ENCODE measurements at places on chromosomes 5 and 9. TPM values are rescaled to one million over a fixed set of nuclear protein-coding genes. Genes with fewer than 3 reads are reported as not detected.

The FAM221B gene
- total RNA-seq: not detected

The CDKN2A gene
- total RNA-seq: 1.9 TPM

The LCN12 gene
- total RNA-seq: not detected

The PBX3 gene
- 22.5 TPM for total RNA-seq

The SLCO6A1 gene
- not detected for total RNA-seq

The IL13 gene
- total RNA-seq: not detected

The FOXD4L3 gene
- total RNA-seq: not detected

The NDST1 gene
- total RNA-seq: 118 TPM

The HAPLN1 gene
- 0.62 TPM for total RNA-seq

The PAPPA gene
- total RNA-seq: 0.64 TPM

The BTNL8 gene
- total RNA-seq: 0.44 TPM

The TRPM6 gene
- 0.15 TPM for total RNA-seq

The PCDHGB3 gene
- 7.9 TPM for total RNA-seq

The POLR3G gene
- 5.6 TPM for total RNA-seq

The ATG12 gene
- 29.7 TPM for total RNA-seq

The SPATA31C2 gene
- total RNA-seq: not detected

The SYK gene
- 17.9 TPM for total RNA-seq

The ZDHHC11B gene
- total RNA-seq: 5.6 TPM

The MYMK gene
- not detected for total RNA-seq

The C9orf152 gene
- total RNA-seq: 5.8 TPM

The GABRA6 gene
- not detected for total RNA-seq

The EIF4E1B gene
- total RNA-seq: not detected

The GLDC gene
- 0.42 TPM for total RNA-seq

The COL15A1 gene
- 9.6 TPM for total RNA-seq

The CYSRT1 gene
- 40.2 TPM for total RNA-seq

The FGFR4 gene
- total RNA-seq: 8.0 TPM

The KIAA1958 gene
- 5.7 TPM for total RNA-seq

The ORM2 gene
- not detected for total RNA-seq

The TRPM3 gene
- total RNA-seq: not detected

The HTR1A gene
- not detected for total RNA-seq

The ZNF608 gene
- total RNA-seq: 3.8 TPM

The ATP10B gene
- total RNA-seq: 25.3 TPM

The CNTFR gene
- 3.9 TPM for total RNA-seq

The ADCY2 gene
- 8.5 TPM for total RNA-seq

The PCDHAC2 gene
- not detected for total RNA-seq

The ALDOB gene
- 0.52 TPM for total RNA-seq

The ZNF454 gene
- 0.08 TPM for total RNA-seq

The SLC34A3 gene
- not detected for total RNA-seq

The WDR31 gene
- 1.8 TPM for total RNA-seq

The OSMR gene
- 13.7 TPM for total RNA-seq

The PCDHGA7 gene
- total RNA-seq: 2.2 TPM

The SPINK4 gene
- not detected for total RNA-seq

The ITGA1 gene
- total RNA-seq: 3.1 TPM

The PCDHB8 gene
- total RNA-seq: 0.10 TPM

The NEURL1B gene
- 26.3 TPM for total RNA-seq

The C6 gene
- 0.27 TPM for total RNA-seq

The IRGM gene
- not detected for total RNA-seq

The INSL6 gene
- not detected for total RNA-seq

The GRM6 gene
- total RNA-seq: not detected

The RAD1 gene
- 13.7 TPM for total RNA-seq

The AMBP gene
- not detected for total RNA-seq

The OR1J2 gene
- total RNA-seq: not detected

The CCDC171 gene
- 3.3 TPM for total RNA-seq

The ZNF367 gene
- 3.0 TPM for total RNA-seq

The AK8 gene
- 2.0 TPM for total RNA-seq

All from lower leg skin (tissue), 4 donors.